Fibroblast of villous mesenchyme (primary cell): ENCODE measurements at places on chromosomes 5 and 9.

- DNase-seq = peak; percentile 32
Measured at GRCh38 chr5:69083412-69083811, 10.4 kb upstream of the SLC30A5 start.

GRCh38 chr9:131310833-131311554 lies 21.5 kb downstream of the PLPP7 start:
- DNase-seq = no peak

DNA sequence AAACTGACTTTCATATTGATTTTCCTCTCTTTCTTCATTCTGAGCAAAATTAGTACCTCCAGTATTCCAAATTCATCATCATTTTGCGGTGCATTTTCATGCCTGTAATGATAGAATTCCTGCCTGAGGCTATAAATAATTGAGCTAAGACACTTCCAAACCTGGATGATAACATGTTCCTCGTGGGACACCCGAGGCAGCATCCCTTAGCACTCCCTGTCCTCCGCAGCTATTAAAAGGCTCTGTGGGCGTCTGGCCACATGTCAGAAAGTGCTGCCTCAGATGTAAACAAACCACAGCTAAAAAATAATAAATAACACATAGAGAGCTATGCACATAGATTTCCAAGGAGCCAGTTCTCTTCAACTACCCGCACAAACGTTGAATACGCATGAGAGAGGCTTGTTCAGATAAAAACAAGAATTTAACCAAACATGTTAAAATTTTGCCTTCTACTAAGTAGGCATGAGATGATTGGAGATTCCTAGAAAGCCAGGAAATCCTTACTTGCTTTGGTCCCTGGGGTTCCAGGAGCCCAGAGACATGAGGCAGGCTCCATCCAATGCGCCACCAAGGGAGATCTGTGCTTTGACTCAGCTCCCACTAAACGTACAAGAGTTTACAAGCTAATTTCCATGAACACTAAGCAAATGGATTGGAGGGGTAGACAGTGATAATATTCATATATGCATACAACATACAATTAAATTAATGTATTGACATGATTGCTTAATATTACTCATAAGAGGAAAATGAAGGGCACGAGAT lies 82.7 kb downstream of the SHC3 start:
- peak; percentile 43 for DNase-seq

DNA sequence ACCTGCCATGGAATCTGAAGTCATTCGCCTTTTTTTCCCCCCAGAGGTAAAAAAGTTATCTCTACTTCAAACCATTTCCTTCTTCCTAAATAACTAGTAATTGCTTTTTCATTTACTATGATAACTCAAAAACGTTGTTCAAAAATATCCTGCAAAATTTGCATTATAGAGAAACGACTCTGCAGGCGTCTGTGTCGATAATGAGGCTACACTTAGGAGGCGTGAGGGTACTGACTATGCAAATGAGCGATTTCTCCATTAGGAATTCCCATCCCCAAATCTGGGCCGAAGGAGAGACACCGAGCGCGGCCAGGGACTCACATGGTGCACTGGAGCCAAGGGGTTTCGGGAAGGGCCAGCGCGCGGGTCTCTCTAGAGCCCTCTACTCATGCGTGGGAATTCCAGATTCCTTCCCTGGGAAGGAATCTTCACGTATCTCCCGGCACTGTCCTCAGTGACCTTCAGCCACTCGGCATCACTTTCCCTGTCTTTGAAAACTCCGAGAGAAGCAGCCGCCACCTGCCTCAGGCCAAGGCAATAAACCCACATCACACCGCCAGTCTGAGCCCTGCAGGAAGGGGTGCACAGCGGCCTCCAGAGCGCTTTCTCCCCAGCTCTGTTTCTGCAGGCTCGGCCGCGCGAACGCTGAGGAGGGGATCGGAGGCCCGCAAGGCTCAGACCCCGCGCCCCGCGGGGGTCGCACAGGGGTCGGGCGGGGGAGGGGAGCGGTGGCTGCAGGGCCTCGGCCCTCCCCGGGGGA lies 718 bp upstream of the DENND4C start:
- DNase-seq = peak; percentile 53

DNA sequence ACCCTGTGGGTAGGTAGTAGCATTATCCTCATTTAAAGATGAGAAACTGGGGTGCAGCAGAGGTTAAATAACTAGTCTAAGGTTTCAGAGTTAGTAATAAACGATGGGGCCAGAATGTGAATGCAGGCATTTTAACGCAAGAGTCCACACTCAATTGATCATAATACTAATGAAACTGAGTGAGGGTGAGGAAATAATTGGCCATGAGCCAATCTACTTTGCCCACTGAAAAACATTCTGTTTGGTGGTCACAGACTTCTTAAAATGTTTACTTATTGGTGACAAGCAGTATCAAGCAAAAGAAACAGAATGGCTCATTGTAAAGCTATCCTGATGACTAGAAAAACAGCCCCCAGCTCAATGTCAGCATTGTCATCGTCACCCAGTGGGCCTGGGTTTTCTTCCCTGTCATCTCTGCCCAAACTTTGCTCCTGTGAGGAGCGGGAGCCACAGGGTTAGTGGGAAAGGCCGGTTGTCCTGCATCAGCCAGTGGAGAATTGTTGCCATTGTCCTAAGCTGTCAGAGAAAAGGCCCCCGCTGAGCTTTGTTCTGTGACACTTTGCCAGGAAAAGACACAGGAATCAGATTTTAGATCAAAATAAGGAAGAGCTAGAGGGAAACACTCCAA lies 77.3 kb upstream of the MAN2A1 start:
- DNase-seq = no peak

- no peak for DNase-seq
Measured at GRCh38 chr5:173155912-173156311, 11.6 kb downstream of the BNIP1 start.
